ENCODE measurements at places on chromosomes 3 and 15.
A peak's percentile ranks its signal among the peaks of the same experiment; 100 is the strongest.

DNA sequence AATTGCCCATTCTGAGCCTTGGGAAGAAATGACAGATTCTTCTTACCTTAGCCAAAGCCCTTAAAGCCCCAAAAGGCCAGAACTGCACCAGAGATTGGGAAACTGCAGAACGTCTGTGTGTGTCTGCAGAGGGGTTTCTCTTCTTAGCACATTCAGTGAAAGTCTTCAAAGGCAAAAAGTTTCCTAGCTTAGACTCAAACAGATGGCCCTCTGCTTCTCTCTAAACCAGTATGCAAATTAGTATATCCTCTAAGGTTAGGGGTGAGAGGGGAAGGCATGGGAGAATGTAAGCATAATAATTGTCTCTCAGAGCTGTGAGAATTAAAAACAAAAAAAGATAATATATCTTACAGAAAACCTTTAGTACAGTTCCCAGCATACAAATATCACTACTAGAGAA is 334.0 kb upstream of the MCTP2 start:
- DNase-seq, result no peak

GRCh38 chr3:175336406-175337133 is 477.4 kb downstream of the NAALADL2 start:
- no peak for DNase-seq

GRCh38 chr3:171268677-171269076 is 191.5 kb downstream of the TNIK start:
- no peak for DNase-seq

GRCh38 chr3:71397046-71397445 is 186.5 kb downstream of the FOXP1 start:
- DNase-seq, result no peak

DNA sequence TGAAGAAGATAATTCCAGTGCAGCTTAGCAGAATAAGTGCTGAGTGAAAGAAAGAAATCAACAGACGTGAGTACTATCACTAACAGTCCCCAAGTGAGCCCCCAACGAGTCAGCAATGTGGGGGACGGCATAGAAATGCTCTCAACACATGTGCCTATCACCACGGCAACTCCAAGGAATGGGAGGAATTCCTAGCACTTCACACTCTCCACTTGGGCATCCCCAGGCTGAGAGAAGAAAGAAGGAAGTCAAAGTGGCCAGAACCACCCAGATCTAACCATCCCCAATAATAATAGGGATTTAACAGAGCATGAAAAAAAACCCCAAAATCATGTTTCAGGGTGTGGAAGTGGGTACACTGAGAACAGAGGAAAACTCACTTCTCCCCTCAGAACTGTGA is 29.3 kb upstream of the CPNE4 start:
- DNase-seq, result no peak

GRCh38 chr3:186401556-186401955 is 39.5 kb upstream of the DGKG start:
- DNase-seq, result no peak

GRCh38 chr15:92958105-92958504 is 58.0 kb downstream of the CHD2 start:
- no peak for DNase-seq

- DNase-seq, result no peak
These were observed 307.8 kb upstream of the AGTR1 start for GRCh38 chr3:148389916-148390315.

GRCh38 chr3:194070634-194071409 is 65.1 kb upstream of the HES1 start:
- DNase-seq, result peak; percentile 70

GRCh38 chr15:98700519-98700918 is 52.2 kb downstream of the IGF1R start:
- peak; percentile 92 for DNase-seq

DNA sequence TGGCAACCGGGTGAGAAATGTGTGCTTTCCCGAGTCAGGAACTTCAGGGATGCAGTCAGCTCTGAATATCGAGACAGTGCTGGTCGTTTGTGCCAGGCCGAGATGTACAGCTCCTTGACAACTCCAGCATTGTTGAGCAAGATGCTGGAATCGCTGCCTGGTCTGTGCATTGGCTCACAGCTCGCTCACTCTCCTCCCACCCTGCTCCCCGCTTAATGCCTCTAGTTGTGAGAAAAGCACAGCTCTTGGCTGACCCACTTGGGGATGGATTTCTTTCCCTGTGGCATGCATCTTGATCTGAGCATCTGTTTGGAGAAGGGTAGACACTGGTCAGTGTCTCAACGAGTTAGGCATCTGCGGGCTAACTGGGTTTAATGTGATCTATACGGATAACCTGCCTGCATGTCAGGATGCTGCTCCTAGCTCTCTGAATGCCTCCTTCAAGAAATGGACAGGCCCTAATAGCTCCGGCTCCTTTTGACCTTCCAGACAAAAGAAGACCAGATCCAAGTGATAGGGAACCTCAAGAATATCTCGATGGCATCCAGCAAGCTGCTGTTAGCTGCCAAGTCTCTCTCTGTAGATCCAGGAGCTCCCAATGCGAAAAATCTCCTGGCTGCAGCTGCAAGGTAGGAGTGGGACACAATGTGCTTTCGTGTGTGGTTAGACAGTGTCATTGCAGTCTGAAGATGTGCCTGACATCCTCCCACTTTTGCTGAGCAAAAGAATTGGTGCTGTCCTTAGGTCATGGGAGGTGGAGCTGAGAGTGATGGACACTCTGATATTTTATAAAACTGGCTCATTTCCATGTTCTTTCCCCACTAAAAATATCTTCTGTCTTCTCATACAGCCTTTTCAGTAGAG is 302.2 kb upstream of the TPM1 start:
- no peak for DNase-seq

DNA sequence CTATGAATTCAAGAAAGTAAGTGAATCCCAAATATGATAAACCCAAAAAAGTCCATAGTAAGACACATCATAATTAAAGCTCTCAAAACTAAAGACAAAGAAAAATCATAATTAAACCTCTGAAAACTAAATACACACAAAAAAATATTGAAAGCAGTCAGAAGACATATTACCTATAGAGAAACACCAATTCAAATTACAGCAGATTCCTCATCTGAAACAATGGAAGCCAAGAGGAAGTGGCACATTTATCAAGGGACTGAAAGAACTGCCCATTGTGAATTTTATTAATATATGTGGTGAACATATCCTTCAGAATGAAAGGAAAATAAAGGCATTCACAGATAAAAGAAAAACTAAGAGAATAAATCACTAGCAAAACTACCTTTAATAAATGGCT is 128.2 kb downstream of the SCAPER start:
- DNase-seq, result no peak

- no peak for DNase-seq
These were observed 641.1 kb upstream of the NAALADL2 start for GRCh38 chr3:174218016-174218415.

DNA sequence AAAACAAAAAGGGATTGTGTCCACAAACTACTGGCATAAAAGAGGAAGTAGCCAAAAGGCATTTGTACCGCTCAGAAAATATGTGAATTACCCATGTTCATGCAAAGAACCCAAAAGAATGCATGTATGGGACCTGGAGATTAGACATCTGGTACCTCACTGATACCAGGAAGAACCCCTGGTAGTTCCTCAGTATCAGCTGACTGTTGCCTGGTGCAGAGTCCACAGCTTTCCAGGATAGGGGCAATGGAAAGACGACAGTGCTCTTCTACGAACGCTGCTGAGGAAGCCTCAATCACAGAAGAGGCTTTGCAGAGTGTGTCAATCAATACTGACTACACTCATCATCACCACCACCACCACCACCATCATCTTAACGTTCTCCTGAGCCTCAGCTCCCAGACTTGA is 63.3 kb downstream of the ATP8B4 start:
- no peak for DNase-seq

DNA sequence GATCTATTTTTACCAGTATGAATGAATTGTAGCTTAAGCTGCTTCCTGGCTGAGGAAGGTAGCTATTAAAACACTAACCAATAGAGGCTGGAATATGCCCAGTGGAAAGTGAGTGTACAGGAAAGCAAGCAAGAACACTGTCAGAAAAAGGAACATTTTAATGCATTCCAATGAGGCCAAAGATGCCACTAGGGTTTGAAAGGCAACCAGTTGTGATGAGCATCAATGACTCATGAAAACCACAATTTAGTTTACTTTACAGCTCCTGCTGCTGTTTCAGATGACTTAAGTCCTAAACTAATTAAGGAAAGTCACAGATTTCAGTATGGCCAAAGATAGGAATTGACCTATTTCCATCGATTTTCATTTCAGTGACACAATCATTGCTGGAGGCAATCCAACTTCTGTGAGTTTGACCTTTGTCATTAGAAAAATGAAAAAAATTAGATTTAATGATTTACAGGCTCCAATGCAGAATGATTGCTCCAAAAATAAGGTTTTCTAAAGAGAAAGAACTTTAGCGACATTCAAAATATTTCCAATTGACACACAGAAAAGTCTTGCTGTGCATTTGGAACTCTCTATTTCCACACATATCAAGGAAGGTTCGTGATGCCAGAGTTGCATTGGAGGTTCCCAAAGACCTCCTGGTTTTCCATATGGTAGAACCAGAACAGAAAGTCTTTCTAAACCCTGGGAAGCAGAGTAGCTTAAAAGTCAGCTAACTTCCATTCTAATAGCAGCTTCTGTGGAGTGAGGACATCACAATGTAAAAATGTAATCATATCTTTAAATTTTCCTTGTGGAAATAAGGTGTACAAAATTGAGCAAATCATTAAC is 103.0 kb downstream of the SUCNR1 start:
- DNase-seq, result no peak

DNA sequence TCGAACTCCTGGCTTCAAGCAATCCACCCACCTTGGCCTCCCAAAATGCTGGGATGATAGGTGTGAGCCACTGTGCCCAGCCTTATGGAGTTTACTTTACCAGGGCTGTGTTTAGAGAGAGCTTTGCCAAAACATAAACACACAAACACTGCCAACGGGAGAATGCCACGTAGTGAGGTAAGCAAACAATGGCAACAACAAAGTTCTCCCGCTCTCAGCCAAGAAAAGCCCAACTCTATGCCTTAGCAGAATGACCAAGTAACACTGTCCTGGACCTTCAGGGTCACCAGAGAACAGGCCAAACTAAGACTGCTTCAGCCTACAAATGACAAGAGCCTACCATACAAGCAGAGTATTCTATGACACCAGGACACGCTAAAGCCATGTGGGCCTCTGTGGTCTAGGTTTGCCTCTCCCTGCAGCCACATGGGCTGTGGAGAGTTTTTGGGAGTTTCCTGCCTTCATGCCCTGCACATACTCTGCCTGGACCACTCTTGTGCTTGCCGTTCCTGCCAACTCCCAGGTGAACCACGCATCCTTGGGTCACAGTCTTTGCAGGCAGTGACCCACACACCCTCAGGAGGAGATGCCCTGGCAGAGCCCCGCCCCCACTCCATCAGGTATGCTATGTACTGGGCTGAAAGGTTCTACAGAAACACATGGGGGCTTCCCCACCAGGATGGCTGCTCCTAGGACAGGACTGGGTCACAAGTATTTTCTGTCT is 21.6 kb upstream of the CNBP start:
- DNase-seq, result no peak

DNA sequence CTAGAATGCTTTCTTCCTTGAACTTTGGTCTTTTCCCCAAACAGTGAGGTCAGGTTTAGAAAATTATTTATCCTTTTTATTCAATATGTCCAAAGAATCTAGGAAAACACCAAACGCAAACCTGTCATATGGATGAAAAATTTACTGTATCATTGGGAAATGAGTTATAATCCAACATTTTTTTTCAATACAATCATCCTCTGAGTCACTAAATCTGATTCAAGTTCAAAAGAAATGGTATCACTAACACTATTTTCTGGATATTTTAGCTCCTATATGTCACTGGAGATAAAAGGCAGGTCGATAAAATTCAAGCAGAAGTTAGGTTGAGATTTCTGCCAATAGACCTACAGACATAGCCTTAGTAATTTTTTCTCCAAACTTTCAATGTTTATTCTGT is 591.6 kb upstream of the AGTR1 start:
- DNase-seq, result no peak

DNA sequence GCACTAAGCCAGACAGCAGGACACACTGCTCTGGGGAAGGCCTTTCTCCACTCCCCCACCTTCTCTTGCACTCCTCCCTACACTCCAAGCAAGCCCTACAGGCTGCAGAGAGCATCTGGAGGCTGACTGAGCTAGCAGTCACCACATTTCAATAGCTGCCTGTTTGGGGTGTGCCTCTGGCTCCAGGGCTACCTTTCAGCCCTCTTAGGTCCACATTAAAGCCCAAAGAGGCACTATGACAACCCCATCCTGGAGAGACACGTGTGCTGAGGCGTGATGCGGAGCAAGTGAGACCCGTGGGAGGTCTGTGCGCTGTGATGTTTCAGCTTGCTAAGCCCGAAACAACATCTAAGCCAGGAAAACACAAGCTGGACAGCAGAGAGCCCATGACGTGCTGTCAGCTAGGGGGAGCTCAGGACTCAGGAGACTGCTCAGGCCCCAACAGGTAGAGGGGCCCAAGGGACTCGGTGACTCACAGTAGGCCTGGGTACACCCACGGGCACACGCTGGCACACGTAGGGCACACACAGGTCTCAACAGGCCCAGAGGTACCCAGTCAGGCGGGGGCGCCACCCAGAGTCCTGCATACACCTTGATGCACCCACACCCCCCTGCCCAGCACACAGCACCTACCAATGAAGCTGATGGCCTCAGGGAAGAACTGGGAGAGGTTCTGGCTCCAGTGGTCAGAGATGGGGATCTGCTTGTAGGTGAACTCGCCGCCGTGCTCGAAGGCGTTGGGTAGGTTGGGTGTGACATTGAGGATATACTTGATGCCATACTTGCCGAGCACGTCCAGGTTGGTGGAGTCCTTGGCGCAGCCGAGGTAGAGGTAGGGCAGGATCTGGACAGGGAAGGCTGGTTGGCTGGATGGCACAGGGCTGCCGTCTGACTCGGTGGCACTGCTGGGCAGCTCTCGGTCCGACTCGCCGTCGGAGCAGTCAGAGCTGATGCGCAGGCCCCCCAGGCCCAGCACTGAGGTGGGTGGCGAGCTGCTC is 2.8 kb downstream of the DUSP7 start:
- DNase-seq, result no peak

- no peak for DNase-seq
These were observed 49.3 kb downstream of the CCNB2 start for GRCh38 chr15:59154243-59154642.

- no peak for DNase-seq
These were observed 63.2 kb upstream of the MAGI1 start for GRCh38 chr3:66101901-66102300.

GRCh38 chr3:31472479-31473390 is 60.0 kb upstream of the STT3B start:
- no peak for DNase-seq

DNA sequence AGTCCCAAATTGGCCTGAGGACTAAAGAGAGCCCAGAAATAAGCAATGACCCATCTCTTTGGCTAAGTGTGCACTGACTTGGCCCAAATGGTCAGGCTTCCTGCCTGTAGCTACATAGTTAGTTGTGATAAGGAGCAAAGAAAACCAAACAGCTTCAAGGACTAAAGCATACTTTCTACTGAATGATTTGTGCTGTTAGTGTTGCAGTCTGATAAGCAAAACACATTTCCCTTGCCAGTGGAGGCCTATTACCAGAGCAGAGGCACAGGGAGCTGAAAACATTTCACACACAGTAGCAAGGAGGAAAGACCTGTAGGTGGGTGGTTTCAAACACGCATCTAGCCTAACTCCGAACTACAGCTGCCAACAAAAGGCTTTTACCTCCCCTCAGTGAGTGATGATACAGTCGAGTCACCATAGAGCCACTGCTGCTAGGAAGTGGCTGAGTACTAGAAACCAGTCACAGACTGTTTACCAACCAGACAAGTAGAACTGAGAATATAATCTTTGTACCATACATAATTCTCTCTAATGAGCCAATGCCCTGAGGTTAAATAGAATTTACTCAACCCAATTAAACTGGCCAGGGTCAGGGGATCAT is 222.3 kb upstream of the THBS1 start:
- DNase-seq, result no peak

All from NCI-H2171 (cell line).